T-helper 2 cell (primary cell): ENCODE measurements at places on chromosomes 16 and 17.

- DNase-seq: no peak
Measured at GRCh38 chr16:85149776-85150175, 37.5 kb upstream of the CIBAR2 start.

DNA sequence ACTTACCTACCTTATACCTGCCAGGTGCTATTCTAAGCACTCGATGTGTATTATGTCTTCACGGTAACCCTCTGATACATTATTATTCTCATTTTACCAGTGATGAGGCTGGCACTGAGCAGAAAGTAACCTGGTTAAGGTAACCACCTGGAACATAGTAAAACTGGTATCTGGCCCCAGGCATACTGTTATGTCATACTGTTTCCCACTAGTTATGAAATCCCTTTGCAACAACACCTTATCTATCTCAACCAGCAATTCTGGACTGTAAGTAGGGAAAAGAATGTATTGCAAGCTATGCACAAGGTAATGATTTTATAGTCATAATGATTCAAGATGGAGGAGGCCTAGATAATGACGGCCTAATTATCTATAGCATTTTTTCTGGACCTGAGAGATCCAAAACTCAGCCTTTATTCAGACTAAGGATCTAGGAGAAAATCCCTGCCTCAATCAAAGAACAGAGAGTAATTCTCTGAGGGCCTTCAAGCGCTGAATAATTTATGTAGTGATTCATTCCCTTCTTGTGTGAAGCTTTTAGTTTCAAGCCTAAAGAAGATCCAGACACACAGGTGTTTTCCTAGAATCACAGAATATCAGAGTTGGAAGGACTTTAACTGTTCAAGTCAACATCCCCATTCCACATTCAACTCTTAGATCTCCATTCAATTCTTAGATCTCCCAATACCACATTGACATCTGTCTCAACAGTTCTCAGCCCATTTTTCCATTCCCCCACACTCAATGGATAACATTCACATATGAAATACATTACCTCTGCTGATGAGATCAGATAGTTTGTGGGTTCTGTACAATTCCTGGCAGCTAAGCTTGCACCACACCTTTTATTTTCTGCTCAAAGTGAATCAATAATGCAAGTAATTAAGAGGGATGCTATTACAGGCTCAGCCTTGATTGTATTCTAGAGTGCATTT lies 14.9 kb upstream of the MMD start:
- DNase-seq: no peak

GRCh38 chr16:66121466-66121865 lies 245.0 kb upstream of the CDH5 start:
- DNase-seq: no peak

DNA sequence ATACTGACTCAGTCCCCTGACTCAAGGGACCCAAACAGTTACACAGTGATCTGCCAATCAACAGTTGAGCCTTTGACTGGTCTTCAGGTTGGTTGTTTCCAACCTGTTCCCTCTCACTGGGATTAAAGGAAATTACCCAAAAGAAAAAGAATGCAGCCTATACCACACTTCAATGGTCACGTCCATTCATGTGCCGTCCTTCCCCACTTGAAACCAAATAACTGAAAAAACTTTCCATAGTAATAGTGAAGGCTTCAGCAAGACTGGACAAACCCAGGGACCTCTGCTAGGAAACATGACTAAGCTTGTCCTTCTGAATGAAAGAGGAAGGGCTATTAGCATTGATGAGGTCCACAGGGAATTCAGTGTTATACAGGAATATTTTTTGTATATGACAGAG lies 30.6 kb downstream of the MRPS23 start:
- DNase-seq: no peak

- DNase-seq: no peak
Measured at GRCh38 chr17:20092973-20093626, 83.9 kb downstream of the SPECC1 start.

DNA sequence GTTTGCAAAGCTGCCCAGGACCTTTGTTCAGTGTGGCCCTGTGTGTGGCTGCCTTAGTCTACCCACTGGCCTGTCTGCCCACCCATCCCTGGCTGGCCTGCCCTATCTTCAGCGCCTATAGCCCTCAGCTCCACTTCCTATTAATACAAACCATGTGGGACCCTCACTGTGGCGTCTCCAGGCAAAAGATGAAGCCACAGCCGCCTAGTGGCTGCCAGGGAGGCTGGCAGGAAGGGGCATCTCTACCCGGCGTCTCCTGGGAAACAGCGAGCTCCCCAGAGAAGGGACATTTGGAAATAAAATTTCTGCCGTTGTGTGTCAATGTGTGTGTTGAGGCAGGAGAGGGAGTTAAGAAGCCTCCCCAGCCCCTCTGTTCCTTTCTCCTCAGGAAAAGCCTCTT lies 31.5 kb downstream of the NEUROD2 start:
- DNase-seq: no peak

GRCh38 chr16:63415014-63415413 lies 1378.8 kb upstream of the CDH8 start:
- DNase-seq: no peak

DNA sequence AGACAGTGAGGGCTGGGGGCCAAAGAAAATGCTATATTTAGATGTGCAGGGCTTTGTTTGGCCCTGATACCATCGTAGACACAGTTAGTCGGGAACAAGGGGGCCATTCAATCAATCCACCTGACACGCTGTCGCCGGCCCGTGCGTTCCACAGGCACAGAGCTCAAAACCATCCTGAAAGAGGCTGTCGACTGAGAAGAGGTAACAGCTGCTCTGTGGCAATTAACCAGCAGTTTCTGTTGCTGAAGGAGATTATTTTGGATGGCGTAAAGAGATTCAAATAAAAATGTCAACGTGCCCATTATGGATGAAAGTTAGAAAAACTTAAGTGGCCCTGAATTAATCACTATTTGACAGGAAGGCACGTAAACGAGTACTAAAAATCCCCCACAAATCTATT lies 276.2 kb upstream of the IRX5 start:
- DNase-seq: no peak

- no peak for DNase-seq
Measured at GRCh38 chr17:77242118-77242851, 101.5 kb downstream of the SEC14L1 start.

DNA sequence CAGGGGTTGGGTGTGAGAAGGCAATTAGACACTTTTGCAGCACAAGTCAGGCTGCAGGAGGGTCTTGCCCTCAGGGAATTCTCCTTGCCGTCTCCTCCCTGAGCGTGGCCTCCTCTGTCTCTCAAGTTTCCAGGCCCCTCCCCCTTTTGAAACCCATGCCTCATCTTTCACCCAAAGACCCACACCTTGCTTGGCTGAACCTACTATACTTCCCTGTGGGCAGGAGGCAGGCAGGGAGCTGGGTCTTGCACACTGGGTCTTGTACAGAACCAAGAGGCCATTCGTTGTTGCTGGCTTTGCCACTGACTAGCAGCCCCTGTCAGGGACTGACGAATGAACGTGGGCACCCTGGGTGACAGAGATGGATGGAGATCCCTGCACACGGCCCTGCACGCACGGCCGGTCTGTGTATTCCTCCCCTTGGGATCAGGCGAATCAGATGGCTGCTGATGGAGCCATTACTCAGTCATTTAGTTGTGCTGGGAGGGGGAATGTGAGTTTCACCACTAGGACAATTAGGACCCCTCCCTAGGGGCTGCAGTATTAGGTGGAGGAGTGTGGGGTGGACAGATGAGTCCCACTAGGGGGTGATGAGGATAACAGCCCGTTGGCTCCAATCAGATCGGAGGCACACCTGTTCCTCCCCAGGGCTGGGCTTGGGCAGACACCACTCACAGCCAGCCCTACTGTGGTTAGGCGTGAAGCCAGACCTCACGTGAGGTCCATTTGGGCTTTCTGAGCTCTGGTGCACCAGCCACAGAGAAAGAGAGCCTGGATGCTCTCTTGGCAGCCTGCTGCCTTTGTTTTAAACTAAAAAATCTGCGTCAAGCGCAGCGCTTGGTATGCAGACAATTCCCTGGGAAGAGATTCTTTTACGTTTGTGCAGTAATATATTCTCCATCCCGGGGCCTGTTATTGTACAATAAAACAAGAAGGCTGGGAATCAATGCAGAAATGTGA lies 167.7 kb upstream of the WSCD1 start:
- no peak for DNase-seq

GRCh38 chr17:38620551-38621277 lies 15.0 kb upstream of the SRCIN1 start:
- DNase-seq: no peak

DNA sequence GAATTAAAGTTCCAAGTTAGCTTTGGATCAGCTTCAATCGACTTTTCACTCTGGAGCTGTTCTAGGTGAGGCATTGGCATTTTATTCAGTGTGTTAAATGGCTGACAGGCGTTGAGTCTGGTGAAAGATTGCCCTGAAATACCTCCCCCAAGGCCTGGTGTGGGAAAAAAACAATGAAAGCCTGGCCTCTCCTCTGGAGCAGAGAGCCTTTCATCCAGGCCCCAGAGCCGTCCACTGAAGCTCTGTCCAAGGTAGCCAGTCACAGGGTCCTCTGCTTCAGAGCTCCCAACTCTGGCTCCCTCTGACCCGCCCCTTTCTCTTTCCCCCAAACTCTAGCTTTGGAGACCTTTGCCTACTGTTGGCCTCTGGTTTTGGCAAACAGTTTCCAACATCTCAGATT lies 123.6 kb upstream of the CRHR1 start:
- no peak for DNase-seq

DNA sequence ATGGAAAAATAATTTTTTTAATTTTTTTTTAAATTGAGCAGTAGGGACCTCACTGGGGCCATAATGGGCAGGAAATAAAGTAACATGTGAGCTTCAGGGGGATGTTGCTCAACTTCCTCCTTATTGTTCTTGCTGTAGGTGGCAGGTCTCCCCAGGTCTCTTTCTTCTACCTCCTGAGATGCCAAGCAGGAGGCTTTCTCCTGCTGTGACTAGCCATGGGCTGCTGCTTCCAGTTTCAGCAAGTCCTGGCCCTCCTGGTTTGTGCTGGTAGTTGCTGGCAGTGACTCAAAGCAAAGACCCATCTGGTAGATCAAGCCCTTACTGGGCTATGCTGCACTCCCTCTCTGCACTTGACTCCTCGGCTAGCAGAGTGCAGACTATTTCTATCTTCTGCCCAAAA lies 2.3 kb downstream of the DPEP2NB start:
- DNase-seq: no peak

GRCh38 chr16:75143941-75144340 lies 4.4 kb upstream of the ZFP1 start:
- DNase-seq: no peak

DNA sequence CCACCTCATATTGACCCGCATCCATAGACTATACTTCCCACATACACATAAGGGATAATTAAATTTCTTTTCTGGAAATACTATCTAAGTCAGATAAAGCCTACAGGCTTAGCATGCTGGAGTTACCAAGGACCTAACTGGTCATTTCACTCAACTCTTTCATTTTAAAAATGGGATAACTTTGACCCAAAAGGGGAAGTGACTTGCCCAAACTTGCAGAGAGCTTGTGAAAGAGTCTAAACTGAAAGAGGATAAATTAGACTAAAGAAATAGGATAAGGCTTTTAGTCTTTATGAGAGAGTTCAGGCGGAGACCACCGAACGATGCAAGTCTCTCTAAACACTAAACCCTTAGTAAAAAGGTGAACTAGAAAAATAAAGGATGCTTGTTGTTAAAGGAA lies 3.9 kb upstream of the KRT33A start:
- no peak for DNase-seq

GRCh38 chr17:74053712-74054078 lies 149.8 kb upstream of the RPL38 start:
- no peak for DNase-seq

- DNase-seq: no peak
Measured at GRCh38 chr16:6684076-6684673, 648.5 kb upstream of the RBFOX1 start.

GRCh38 chr16:63442246-63442645 lies 1406.0 kb upstream of the CDH8 start:
- DNase-seq: no peak
